Smooth muscle cell of the pulmonary artery (primary cell): ENCODE measurements at places on chromosomes 5 and 9. TPM values are rescaled to one million over a fixed set of nuclear protein-coding genes. Genes with fewer than 3 reads are reported as not detected.

TCF7 gene
- 0.40 and 0.98 TPM in 2 replicates for total RNA-seq

PCBD2 gene
- 3.6 TPM in 2 replicates for total RNA-seq

SLC36A3 gene
- total RNA-seq = not detected in 2 replicates

MLANA gene
- not detected in 2 replicates for total RNA-seq

MARCOL gene
- total RNA-seq = not detected in 2 replicates

C9orf152 gene
- total RNA-seq = not detected in 2 replicates

FGFR4 gene
- total RNA-seq = 0.33 and 0.65 TPM in 2 replicates
